ENCODE measurements at places on chromosomes 5 and 9.

DNA sequence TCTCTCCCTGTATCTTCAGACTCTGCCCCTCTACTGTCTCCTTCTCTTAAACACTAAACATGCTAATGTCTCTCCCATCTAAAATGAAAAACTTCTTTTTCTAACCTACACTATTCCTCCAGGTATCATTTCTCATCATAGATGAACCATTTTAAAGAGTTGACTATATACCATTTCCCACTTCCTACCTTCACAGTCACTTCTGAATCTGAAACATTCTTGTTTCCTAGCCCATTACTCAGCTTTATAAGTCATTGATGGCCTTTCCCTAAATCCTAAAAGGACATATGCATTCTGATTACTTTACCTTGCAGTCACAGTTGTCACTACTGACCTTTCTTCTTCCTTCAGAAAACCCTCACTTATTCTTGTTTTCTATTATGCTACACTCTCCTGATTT is 118.2 kb downstream of the SSBP2 start:
- DNase-seq = no peak

DNA sequence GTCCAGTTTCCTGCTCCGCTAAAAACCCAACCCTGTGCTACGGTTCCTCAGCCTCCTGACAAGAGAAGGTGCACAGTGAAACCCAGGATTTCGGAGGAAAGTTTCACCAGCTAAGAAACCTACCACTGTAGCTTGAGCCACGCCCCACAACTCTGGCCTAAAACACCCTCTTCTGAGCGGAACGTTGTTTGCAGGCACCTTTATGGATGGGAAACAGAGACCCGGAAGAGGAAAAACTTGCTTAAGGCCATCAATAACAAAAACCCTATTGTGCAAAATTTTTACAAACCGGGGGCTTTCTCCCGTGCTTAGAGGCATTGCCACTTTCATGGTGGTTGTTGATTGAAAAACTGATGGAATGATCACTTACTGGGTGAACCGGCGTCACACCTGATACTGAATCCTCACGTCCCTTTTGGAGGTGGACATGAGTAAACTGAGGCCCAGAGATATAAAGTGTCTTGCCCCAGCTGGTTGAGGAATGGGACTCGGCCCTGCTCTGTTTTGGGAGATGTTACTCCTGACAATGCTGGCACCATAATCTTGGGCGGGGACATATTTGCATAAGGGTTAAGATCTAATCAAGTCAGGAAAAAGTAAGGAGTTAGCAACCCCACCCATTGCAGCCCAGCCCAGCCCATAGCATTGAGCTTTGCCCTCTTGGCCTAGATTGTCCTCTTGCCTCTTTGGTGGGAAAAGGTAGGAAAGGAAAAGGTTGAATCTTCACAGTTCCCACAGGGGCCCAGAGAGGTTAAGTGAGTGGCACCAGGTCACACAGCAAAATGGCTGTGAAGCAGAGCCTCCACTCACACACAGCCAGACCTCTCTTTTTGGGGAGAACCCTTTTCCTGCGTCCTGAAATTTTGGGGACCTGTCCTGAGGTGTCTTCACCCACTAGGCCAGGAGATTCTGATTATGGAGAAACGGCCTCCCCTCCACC is 23.2 kb upstream of the PTGS1 start:
- no peak for DNase-seq

- no peak for DNase-seq
Observed at GRCh38 chr9:90016272-90016671, 411.5 kb downstream of the GADD45G start.

- DNase-seq = no peak
Observed at GRCh38 chr5:111555760-111556159, 43.4 kb upstream of the STARD4 start.

DNA sequence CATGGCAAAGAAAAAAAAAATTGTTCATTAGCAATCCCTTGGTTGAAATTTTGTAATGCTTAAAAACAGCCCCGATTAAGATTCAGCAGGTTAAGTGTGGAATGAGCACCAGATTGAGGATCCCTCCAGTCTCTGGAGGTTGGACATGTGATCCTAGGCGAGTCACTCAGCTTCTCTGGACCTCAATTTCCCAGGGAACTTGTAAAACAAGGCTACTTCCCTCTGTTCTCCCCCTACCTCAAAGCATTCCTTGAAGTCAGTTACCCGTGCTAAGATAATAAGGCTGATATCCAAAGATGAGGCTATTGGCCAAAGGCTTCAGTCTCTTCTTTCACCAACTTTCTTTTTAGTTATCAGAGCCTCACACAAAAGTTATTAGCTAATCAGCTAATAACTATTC is 2.9 kb downstream of the KLHL3 start:
- no peak for DNase-seq

GRCh38 chr5:36897616-36898015 is 21.0 kb downstream of the NIPBL start:
- no peak for DNase-seq

DNA sequence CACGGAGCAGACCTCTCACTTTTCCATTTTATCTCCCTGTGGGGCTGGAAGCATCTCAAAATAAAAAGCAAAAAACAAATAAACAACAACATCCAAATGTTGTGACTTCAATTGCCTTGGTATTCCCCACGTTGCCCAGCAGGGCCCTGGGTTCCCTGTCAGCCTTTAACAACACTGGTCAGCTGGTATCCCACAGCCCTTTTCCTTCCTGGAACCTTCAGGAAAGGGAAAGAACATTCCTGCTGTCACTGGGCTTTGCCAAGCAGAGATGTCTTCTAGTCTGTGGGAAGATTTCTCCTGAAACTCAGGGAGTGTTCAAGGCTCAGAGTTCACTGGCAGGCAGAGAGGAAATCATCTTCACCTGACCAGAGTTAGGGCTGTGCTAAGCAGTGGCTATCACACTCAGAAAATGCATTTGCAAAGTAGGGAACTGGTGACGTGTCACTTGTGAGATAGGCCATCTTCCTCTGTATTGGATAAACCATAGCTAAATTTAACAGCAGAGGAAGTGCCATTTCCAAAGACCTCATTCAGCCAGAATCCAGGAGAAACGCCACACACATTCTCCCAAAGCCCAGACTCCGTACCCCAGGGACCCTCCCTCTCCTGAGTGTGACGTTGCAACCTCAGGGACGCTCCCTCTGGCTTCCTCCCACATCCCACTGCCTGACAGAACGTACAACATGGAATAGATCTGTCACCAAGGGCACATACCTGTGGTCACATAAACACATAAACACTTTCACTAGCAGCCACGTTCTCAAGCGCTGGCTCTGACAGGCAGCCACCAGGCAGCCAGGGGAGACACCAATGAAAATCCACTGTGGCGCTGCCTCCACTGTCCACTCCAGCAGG is 274.0 kb upstream of the DAPK1 start:
- DNase-seq = no peak

- DNase-seq = no peak
Observed at GRCh38 chr5:72531496-72532190, 24.4 kb upstream of the ZNF366 start.
